ENCODE measurements at places on chromosomes 5 and 9.

DNA sequence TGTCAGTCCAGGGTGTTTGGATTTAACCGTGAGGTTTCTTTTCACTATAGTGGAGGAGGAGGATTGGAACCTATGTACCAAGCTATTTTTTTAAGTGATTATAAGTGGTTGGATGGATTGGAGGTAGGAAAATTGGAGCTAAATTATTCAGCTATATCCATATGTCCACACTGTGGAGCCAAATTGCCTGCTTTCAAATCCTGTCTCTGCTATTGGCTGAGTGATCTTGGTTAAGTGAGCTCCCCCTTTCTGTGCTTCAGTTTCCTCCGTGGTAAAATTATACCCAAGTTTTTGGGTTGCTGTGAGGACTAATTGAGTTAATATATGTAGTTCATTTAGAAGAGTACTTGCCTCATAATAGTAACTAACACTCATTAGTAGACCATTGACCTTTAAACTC is 2.5 kb downstream of the CENPP start:
- no peak for DNase-seq

DNA sequence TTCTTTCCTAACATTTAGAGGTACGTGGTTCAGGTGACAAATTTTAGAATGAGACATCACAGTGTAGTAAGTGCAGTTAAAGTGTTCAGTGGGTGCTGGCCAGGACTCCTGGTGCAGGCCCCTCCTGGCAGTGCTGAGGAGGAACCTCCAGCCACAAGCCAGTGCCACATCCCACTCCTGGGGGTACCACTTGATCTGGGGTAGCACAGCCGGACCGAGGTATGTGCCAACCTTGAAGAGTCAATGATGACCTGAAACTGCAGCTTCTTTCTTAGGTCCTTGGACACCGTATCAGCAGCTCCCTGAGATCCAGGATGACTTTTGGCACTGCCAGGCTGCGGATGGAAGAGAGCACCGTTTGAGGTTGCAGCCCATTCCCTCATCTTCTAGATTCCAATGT is 310.4 kb upstream of the IRX4 start:
- DNase-seq, result no peak

DNA sequence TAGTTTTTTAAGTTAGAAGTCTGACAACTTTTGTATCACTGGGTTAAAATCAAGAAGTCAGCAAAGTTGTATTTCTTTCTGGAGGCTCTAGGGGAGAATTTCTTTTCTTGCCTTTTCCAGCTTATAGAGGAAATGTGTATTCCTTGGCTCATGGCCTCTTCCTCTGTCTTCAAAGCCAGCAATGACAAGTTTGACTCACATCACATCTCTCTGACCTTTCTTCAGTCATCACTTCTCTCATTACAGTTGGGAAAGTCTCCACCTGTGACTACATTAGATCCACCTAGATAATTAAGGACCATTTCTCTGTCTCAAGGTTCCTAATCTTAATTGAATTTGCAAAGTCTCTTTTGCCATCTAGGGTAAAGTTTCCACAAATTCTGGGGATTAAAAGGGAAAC is 339.9 kb downstream of the TENT4A start:
- DNase-seq, result no peak

- DNase-seq, result no peak
Observed at GRCh38 chr5:162274679-162275078, 207.1 kb downstream of the GABRG2 start.

- DNase-seq, result no peak
Observed at GRCh38 chr9:3497857-3498256, 27.9 kb downstream of the RFX3 start.

DNA sequence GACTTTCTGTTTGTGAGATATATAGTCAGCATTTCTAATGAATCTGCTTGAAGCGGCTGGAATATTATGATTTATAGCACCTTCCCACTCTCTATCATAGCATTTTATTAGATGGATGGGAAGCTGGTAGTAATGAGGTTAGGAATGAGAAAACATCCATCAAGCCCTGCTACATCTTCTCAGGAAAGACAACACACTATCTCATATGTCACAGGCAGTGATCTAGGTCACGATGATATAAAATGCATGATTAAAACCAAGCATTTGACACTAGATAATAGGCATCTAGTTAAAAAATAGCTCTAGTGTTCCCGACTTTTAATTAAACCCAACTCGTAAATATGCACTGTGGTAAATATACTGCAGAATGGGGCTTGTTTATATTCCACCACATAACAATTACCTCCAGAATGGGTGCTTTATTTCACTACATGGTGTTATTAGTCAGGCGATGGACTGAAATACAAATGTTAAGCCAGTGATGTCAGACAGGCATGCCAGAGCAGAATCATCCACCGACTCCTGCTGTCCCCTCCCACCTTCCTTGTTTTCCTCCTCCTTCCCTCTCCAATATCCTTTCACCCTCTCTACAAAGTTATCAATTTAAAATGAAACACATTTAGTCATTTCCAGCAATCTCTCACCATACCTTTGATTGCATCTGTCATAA is 286.8 kb downstream of the SPATA31D1 start:
- no peak for DNase-seq

- DNase-seq, result no peak
Observed at GRCh38 chr9:137308057-137308619, 6.1 kb upstream of the NRARP start.

GRCh38 chr9:129027685-129028191 is 393 bp downstream of the SH3GLB2 start:
- DNase-seq, result no peak
